ENCODE measurements at places on chromosomes 11 and 22.

DNA sequence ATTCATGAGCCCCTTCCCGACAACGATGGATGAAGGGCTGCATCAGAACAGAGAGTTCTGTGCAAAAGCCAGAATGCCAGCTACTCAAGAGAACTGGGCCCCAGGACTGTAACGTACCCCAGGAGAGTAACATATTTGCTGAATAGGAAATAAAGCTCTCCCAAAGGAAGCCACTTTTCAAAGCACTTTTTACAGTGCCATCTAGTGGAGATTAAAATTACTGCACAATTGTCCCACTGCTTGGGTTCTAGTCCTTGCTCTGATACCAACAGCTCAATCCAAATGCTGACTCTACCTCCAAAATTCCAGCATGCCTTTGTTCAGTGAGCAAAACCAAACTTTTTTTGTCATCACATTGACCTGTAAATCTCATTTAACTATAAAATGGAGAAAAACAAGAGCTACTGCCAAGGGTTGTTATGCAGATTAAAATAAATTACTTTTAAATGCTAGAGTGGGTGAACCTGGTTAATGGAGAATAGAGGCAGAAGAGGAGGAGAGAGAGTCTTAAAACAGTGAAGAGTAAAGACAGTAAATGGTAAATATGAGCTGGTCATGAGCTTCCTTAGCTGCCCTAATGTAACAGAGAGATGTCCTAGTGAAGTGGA, 87.6 kb upstream of the FSHB start:
- no peak for DNase-seq

- DNase-seq: no peak
Measured at GRCh38 chr22:45642986-45643385, 28.6 kb upstream of the ATXN10 start.

GRCh38 chr22:32572741-32573500, 98.3 kb downstream of the FBXO7 start:
- no peak for DNase-seq

DNA sequence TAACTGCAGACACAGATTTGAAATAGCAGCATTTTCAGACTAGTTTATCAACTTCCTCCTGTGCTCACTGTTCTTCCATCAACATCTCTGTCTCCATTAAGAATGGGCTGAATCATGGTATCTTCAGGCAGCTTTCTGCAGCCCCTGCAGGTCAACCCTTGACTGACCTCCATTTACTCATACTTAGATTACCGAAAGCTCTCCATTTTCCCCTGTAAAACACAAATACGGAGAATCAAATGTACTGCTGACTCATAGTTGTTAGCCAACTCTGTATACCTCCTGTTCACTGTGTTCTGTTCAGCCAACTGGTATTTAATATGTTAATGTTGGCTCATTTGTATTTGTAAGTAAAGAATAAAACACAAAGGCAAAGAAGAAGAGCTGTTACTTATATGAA, 364.0 kb downstream of the CASP12 start:
- no peak for DNase-seq

GRCh38 chr11:130573767-130574166, 125.3 kb downstream of the ADAMTS15 start:
- DNase-seq: no peak

DNA sequence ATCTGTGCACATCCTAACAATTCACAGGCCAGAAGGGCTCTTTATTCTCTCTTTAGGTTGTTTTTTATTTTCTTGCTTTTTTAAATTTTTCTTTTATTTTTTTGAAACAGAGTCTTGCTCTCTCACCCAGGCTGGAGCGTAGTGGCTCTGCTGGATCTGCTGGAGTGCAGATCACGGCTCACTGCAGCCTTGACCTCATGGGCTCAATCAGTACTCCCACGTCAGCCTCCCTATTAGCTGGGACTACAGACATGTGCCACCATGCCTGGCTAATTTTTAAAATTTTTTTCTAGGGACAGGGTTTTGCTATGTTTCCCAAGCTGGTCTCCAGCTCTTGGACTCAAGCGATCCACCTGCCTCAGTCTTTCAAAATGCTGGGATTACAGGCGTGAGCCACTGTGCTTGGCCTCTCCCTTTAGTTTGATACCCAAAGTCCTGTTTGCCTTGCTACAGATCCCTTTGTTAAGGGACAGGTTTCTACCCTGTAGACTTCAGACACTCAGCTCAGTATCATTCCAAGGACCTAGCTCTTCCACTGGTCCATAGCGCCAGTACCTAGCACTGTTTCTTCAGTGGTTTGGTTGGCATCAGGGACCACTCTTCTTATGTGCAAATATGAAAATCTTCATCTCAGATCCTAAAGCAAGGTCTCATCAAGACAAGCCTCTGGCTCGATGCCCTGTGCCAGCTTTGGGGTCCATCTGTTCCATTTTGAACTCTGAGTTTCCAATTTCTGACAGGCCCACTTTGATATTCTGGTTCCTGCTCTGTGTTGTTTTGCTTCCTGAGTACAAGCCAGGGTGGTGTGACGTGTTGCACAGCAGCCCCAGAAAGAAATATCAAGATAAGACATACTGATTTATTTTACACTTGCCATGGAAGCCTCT, 211.7 kb downstream of the FAT3 start:
- DNase-seq: no peak

DNA sequence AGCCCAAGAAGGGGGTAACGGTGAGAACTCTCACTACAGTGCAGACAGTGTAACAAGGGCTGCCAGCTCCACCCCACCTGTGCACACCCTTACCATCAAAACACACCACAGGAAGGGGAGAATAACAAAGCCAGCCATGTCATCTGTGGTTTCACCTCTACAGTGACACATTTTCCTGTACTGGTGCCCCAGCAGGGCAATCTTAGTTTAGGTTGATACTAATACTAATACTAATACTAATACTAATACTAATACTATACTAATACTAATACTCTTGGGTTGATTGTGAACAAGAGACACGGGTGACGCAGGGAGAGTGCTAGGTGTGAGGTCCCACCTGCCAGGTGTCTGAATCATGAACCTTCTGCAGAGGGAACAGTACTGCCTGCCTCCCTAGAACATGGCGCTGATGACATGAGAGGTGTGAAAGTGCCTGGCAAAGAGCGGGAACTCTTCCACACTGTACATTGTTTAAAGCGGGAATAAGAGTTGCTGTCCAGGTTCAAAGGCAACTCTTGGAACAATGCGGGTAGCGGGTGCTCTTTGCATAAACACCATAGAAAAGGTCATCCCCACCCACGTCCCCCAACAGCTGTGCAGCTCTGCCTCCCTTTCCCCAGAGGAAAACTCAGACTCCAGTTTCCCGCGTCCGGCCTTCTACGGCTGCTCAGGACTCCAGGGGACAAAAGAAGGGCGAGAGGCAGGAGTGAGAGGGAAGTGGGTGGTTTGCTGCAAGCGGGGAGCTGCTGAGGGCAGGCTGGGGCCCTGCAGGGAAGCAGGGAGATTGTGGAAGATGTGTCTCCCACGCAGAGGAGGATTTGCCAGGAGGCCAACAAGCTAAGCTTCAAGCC, 25.0 kb upstream of the TMPRSS4 start:
- DNase-seq: peak; percentile 40

GRCh38 chr11:81673001-81673400, 1060.7 kb downstream of the FAM181B start:
- no peak for DNase-seq

DNA sequence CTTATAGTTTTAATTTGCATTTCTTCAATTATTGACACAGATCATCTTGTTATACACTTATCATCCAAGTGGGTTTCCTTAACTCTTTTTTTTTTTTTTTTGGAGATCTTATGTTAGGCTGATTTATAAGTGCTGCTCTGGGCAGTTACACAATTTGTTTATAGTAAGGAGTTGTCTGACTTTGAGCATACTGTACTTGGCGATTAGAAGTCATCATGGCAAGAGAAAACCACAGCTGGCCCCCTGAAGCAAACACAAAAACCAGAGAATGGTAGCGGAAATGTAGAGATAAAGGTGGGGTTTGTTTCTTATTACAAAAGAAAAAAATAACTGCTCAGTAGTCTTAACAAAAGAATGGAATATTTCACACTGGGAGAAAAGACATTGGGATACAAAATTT, 292.6 kb downstream of the SWAP70 start:
- DNase-seq: no peak

GRCh38 chr11:118238929-118239328, 13.2 kb downstream of the MPZL3 start:
- no peak for DNase-seq

DNA sequence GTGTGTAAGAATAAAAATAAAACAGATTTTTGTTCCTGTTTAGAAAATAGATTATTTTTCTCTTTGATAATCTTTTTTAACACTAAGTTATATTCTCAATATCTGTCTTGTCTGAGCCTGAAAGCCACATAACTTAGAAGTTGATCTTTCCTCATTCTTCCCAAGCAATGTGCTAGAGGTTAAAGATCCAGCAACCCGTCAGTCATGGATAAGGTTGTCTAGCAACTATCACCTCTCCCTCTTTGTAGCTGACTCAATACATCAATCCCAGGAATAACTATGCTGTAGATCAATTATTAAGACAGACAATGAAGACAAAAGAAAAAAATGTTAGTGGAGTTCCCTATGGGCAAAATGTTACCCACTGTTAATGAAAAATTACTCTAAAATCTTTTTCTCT, 813.1 kb upstream of the CCDC179 start:
- DNase-seq: no peak

- no peak for DNase-seq
Measured at GRCh38 chr11:95821640-95822039, 31.3 kb downstream of the CEP57 start.

GRCh38 chr22:17656870-17657395, 18.4 kb downstream of the BCL2L13 start:
- DNase-seq: no peak

DNA sequence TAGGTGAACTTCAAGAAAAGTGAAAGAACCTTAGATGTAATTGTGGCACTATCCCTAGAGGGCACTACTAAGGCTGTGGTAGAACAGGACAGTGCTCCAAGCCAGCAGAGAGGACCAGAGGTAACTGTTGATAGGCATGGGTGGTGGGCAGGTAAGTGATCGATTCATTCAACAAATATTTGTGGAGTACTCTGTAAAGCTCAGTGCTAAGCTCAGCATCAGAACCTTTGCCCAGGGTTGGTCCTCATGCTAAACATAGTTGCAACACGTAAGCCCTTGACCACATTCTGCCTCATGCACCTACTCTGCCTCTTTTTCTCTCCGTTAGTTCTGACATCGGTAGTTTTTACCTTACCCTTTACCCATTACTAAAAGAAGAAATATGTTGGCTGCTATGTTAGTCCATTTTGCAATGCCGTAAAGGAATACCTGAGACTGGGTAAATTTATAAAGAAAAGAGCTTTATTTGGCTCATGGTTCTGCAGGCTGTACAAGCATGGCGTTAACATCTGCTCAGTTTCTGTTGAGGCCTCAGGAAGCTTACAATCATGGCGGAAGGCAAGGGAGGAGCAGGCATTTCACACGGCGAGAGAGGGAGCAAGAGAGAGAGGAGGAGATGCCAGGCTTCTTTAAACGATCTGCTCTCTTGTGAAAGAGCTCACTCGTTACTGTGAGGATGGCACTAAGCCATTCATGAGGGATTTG, 18.4 kb upstream of the NNMT start:
- DNase-seq: no peak

DNA sequence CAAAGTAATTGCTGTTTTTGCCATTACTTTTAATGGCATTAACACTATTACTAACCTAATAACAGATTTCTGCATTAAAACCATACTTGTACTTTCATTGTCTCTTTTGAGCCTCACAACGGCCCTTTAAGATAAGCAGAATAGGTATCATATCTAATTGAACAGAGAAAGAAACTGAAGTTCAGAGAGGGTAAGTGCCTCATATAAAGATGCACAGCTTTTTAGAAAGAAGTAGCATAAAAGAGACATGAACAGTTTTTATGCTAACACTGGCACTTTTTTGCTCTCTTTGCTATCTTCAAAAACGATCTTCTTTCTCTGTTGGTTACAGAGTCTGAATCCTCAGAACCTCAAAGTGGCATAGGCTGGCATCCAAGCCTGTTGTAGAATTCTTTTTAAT, 102.9 kb upstream of the OR5AK2 start:
- no peak for DNase-seq

- no peak for DNase-seq
Measured at GRCh38 chr11:45880772-45881570, 4.5 kb upstream of the MAPK8IP1 start.

- DNase-seq: no peak
Measured at GRCh38 chr22:45006964-45007390, 2.8 kb downstream of the PHF21B start.

- DNase-seq: no peak
Measured at GRCh38 chr11:69335007-69335780, 41.2 kb downstream of the MYEOV start.

GRCh38 chr11:8908099-8908498, 2.9 kb upstream of the AKIP1 start:
- DNase-seq: no peak

- DNase-seq: no peak
Measured at GRCh38 chr11:122145715-122146274, 29.8 kb upstream of the BLID start.

DNA sequence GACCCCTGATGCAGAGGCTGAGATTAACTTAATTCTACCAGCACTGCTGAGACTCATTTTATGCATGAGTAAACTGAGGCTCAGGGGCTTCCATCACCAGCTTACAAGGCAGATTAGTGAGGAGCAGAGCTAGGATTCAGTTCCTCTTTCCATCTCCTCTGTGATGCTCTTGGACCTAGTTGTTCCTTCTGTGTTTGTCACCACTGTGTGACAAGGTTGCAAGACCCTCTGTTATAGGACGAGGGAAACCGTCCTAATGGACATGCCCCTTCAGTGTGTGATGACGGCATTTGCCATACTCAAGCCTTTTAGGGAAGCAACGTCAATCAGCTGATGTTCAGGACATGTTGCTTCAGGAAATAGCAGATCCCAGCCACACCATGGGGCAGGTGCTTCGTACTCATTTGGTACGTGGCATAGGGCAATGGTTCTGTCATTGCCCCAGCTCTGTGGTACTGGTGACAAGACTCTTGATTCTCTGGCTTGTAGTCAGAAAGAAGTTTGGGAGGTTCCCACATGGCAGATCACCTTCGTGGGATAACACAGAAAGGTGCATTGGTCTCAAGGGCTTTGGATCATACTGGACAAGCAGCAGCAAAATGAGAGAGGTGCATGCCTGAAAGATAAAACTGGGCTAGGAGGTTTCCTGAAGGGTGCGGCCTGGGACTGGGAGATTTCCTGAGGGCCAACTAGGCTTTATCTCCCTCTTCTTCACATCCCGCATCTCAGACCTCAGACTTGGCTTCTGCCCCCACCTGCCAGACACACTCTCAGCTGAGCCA, 23.9 kb upstream of the CD44 start:
- DNase-seq: no peak

DNA sequence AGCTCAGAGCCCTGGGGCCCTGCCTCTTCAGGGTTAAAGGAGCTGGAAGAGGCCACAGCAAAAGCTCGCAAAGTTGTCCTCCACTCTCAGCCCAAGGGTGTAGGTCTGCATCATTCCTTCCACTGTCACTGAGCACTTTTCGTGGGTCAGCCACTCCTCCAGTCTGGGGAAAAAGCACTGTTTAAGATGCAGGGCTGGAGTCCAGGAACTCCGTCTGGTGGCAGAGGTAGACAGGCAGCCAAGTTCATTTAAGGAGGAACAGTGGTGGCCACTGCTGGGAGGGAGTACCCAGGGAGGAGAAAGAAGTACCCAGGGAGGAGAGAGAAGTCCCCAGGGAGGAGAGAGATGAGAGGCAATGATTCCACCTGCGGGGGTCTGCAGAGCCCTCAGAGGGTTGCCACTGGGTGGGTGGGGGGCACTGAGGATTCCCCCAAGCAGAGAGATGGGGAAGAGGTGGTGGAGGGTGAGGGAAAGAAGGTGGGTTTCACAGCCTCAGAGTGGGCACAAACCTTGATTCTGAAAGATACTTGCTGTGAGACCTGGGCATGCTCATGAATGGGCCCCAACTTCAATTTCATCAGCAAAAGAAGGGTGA, 70.0 kb upstream of the B3GAT1 start:
- DNase-seq: no peak

GRCh38 chr11:27216270-27217149, 146.5 kb downstream of the CCDC34 start:
- no peak for DNase-seq
